CD8-positive, alpha-beta memory T cell (primary cell): ENCODE measurements at places on chromosomes 6 and 20. TPM values are rescaled to one million over a fixed set of nuclear protein-coding genes. Genes with fewer than 3 reads are reported as not detected.

PTCRA gene
- total RNA-seq, result not detected

ESR1 gene
- total RNA-seq, result 0.15 TPM

NKAIN4 gene
- not detected for total RNA-seq

C6orf118 gene
- total RNA-seq, result not detected

GRCh38 chr6:54578261-54578660, 268.3 kb upstream of the FAM83B start:
- no peak overlapping the region for H3K27ac ChIP-seq
- no peak for DNase-seq

- no peaks in the 10 kb centered on the region for H3K36me3 ChIP-seq
- no peak overlapping the region for H3K27ac ChIP-seq
- H3K4me3 ChIP-seq, result no peak overlapping the region
- no peaks in the 10 kb centered on the region for H3K27me3 ChIP-seq
- H3K4me1 ChIP-seq, result no peaks in the 10 kb centered on the region
Measured at GRCh38 chr6:38973178-38974057, 75.2 kb upstream of the GLP1R start.

- H3K4me3 ChIP-seq, result no peak overlapping the region
- no peaks in the 10 kb centered on the region for H3K4me1 ChIP-seq
- H3K36me3 ChIP-seq, result no peaks in the 10 kb centered on the region
Measured at GRCh38 chr6:104591573-104592334, 268.0 kb downstream of the HACE1 start.

DNA sequence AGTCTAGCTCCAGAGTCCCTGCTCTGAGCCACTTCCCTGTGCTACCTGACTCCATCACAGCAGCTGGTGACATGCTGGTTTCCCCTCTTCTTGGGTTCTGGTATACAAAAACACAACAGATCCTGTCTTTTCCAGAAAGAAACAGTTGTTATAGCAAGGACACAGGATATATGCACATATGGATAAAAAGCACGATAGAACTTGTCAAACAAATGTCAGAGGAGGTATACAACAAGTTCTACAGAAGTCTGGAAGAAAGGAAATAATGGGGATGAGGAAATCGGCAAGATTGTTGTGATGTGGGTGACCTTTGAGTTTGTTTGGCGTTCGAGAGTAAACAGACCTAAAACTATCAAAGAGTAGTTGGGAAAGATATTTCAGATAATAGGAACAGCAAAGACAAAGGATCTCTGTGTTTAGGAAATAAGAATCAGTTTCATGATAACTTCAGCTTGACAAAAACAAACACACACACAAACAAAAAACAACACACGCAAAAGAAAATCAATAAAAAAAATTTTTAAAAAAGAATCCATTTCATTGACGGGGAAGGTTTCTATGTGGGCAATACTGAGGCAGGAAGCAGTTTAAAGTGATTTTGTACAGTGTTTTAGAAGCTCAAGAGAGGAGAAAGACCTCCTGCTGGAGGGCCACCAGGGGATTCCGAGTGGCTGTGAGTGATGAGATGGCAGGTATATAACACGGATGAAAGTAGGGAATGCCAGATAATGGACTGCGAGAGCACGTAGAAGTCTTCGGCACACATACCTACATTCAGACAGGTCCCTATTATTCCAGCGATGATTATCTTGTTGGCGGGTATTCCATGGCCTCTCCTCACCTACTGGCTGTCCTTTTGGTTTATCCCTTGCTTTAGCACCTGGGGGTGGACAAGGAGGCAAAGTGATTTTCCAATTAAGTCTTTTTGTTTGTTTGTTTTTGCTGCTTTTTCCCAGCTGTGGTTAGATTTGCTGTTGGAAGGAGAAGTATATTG, 174.9 kb downstream of the HS3ST5 start:
- no peak overlapping the region for H3K4me3 ChIP-seq
- no peaks in the 10 kb centered on the region for H3K27me3 ChIP-seq
- no peaks in the 10 kb centered on the region for H3K4me1 ChIP-seq
- no peak overlapping the region for H3K27ac ChIP-seq
- DNase-seq, result no peak
- H3K36me3 ChIP-seq, result no peaks in the 10 kb centered on the region
